ENCODE measurements at places on chromosomes 1 and 21.

- DNase-seq, result peak; percentile 40
Observed at GRCh38 chr1:63892632-63893395, 119.0 kb downstream of the ROR1 start.

DNA sequence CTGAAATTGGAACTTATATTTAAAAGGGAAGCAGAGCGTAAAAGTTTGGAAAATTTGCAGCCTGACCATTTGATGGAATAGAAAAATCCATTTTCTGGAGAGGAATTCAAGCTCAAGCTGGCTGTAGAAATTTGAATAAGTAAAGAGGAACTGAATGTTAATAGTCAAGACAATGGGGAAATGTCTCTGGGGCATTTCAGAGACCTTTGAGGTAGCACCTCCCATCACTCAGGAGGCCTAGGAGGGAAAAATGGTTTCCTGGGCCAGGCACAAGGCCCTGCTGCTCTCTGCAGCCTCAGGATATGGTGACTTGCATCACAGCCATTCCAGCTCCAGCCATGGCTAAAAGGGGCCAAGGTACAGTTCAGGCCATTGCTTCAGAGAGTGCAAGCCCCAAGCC, 17.6 kb upstream of the TSHB start:
- no peak for DNase-seq

GRCh38 chr1:174957829-174958228, 41.9 kb upstream of the CACYBP start:
- no peak for DNase-seq

DNA sequence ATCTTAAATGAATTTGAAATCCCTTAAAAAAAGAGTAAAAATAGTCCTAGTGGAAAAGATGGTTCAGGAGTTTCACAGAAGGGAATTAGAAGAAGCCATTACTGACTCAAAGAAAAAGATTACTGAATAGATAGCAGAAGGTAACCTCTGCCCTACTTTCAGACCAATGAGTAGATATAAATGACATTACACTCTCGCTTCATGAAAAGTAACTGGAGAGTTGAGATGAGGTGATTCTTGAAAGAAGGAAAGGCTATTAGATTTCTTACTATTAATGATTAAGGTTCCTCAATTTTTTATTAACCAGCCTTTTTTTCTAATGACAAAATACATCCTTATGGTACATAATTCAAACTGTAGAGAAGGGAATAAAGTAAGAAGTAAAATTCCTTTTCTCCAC, 28.3 kb downstream of the CCN1 start:
- DNase-seq, result no peak

GRCh38 chr1:93296555-93297154, 49.1 kb upstream of the DR1 start:
- no peak for DNase-seq

- no peak for DNase-seq
Observed at GRCh38 chr1:57167997-57168396, 202.2 kb upstream of the C8B start.

GRCh38 chr1:213998785-213999184, 11.0 kb downstream of the PROX1 start:
- no peak for DNase-seq

GRCh38 chr1:27559466-27560030, 44.4 kb downstream of the AHDC1 start:
- DNase-seq, result no peak

GRCh38 chr21:33025489-33026442, at the start of gene OLIG2:
TSS of gene OLIG2 (plus strand) at chr21:33025935. CDS start at chr21:33026863, 928 bp downstream.
- DNase-seq, result no peak

- DNase-seq, result no peak
Observed at GRCh38 chr1:18178111-18178510, 70.5 kb downstream of the IGSF21 start.

- DNase-seq, result no peak
Observed at GRCh38 chr1:154895798-154896197, 25.7 kb upstream of the KCNN3 start.
